ENCODE measurements at places on chromosomes 16 and 17. TPM values are rescaled to one million over a fixed set of nuclear protein-coding genes. Genes with fewer than 3 reads are reported as not detected.

GRCh38 chr17:55057184-55057583 lies 88.6 kb downstream of the STXBP4 start:
- H3K27ac ChIP-seq = no peak overlapping the region
- peak; percentile 4 for DNase-seq
- no peaks in the 10 kb centered on the region for H3K36me3 ChIP-seq
- H3K4me3 ChIP-seq = no peak overlapping the region
- H3K4me1 ChIP-seq = no peaks in the 10 kb centered on the region

DNA sequence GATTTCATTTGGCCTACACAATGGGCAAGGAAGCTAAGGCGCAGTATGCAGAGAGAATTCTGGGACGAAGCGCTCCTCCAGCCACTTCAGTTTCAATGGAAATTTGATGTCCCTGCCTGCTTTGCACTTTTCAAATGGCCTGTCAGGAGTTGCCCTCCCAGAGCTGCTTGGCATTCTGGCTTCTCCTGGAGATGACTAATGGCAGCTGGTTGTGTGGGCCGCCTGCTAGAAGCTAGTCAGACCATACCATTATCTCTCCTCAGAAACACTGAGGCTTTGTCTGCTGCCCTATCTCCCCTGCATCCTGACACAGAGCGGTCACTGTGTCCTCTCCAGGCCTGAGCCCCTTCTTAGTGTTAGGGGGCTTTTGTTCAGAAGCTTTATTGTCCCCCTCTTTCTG lies 180.1 kb downstream of the SPECC1 start:
- no peaks in the 10 kb centered on the region for H3K27me3 ChIP-seq
- H3K4me1 ChIP-seq = peaks cover 6% of the 10 kb centered on the region
- peak; percentile 64 for DNase-seq
- no peaks in the 10 kb centered on the region for H3K36me3 ChIP-seq
- no peak overlapping the region for H3K27ac ChIP-seq
- H3K4me3 ChIP-seq = no peak overlapping the region

GRCh38 chr16:21684199-21684598 lies 20.4 kb downstream of the OTOA start:
- no peaks in the 10 kb centered on the region for H3K36me3 ChIP-seq
- no peaks in the 10 kb centered on the region for H3K27me3 ChIP-seq
- peak; percentile 17 for DNase-seq
- no peak overlapping the region for H3K27ac ChIP-seq
- no peaks in the 10 kb centered on the region for H3K4me1 ChIP-seq

GRCh38 chr16:72270531-72270930 lies 98.6 kb upstream of the PMFBP1 start:
- no peak overlapping the region for H3K4me3 ChIP-seq
- H3K36me3 ChIP-seq = no peaks in the 10 kb centered on the region
- no peaks in the 10 kb centered on the region for H3K4me1 ChIP-seq
- no peaks in the 10 kb centered on the region for H3K27me3 ChIP-seq
- no peak for DNase-seq

DNA sequence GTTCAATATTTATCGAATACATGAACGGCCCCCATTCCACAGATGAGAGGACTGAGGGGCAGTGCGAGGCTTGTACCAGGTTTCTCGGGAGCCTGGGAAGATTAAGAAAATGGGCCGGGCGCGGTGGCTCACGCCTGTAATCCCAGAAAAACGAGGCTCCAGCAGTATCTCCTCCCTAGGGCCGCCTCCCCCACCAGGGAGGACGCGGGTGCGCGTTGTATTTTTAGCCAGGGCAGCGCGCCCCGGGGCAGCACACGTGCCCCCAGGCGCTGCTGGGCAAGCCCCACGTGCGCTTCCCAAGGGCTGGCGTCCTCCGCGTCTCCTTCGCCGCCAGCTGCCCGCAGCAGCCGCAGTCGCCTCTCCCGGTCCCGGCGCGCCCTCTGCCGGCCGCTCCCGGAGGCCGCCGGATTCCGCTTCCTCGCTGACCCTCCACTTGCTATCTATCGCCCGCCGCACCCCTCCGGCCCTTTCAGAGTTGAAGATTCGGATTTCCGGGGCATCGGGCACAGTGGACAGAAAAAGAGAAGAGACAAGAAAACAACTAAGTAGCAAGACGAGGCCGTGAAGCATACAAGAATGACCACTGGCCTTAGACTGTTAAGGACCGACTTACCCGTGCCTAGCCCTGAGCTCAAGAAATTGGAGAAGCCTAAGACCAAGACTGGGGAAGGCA lies 1.9 kb upstream of the YBX2 start:
- peaks cover 17% of the 10 kb centered on the region for H3K27me3 ChIP-seq
- no peaks in the 10 kb centered on the region for H3K36me3 ChIP-seq
- H3K4me3 ChIP-seq = peak overlapping the region; percentile 44
- H3K4me1 ChIP-seq = no peaks in the 10 kb centered on the region
- DNase-seq = peak; percentile 95
- H3K27ac ChIP-seq = no peak overlapping the region

DNA sequence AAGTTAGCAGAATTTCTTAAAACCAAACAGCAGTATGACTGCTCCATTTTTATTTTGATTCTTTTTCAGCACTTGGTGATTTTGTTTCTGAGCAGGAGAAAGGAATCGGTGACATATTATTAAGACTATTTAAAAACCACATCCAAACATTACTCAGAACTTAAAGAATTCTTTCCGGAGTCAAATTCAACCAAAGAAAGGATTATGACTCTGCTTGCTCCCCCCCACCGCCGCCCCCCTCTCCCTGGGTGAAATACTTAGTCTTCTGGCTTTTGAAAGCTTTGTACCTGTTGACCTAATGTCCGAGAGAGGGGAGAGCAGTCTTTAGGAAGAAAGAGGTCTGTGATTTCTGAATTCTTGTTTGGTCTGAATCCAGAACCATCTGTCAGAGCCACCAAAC lies 17.9 kb upstream of the COL1A1 start:
- H3K4me3 ChIP-seq = peak overlapping the region; percentile 65
- peaks cover 80% of the 10 kb centered on the region for H3K4me1 ChIP-seq
- H3K27me3 ChIP-seq = no peaks in the 10 kb centered on the region
- no peaks in the 10 kb centered on the region for H3K36me3 ChIP-seq
- peak; percentile 92 for DNase-seq

GRCh38 chr16:2591476-2592240 lies 53.8 kb downstream of the PDPK1 start:
- peaks cover 8% of the 10 kb centered on the region for H3K36me3 ChIP-seq
- H3K4me3 ChIP-seq = no peak overlapping the region
- DNase-seq = no peak
- no peak overlapping the region for H3K27ac ChIP-seq
- H3K4me1 ChIP-seq = no peaks in the 10 kb centered on the region

DNA sequence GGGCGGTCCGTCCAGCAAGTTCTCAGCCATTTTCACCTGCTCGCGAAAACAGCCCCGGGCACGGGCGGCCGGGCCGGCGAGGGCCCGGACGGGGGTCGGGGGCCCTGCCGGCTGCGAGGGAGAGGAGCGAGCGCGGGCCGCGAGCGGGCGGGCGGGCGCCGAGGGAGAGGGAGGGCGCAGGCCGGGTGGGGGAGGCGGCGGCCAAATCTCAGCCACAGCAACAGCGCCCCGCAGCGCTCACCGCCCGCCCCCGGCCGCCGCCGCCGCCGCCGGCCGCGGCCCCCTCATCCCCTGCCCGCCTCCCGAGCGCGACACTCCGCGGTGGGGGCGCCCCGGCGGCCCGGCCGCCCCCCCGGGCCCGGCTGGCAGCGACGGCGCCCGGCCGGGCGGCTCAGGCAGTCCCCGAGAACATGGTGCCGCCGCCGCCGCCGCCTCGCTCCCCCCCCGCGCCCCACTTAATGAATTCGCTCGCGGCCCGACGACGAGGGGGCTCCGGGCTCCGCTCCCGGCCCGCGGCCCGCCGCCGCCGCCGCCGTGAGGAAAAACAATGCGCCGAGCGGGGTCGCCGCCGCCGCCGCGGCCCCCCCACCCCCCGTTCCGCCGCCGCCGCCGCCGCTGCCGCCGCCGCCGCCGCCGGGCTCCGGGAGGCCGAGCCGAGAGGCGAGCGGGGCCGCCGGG lies 487 bp downstream of the CREBBP start:
- peak overlapping the region; percentile 39 for H3K27ac ChIP-seq
- H3K4me3 ChIP-seq = peak overlapping the region; percentile 91
- H3K27me3 ChIP-seq = no peaks in the 10 kb centered on the region
- peaks cover 27% of the 10 kb centered on the region for H3K4me1 ChIP-seq

DNA sequence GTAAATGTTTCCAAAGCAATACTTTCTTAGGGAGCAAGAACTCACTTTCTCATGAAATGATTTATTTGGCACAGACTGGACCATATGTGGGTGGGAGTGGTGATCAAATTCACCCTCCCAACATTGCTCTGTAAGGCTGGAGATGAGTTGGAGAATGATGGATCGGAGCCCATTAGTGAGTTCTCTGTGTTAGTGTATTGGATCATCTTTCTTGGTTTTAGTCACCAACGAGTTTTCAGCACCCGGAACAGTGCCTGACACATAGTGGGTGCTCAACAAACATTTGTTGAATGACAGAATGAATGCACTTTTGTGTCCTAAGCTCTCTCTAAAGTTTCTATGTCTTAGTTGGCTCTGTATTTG lies 104.5 kb upstream of the FAM20A start:
- no peaks in the 10 kb centered on the region for H3K36me3 ChIP-seq
- H3K27me3 ChIP-seq = no peaks in the 10 kb centered on the region
- H3K4me3 ChIP-seq = peak overlapping the region; percentile 56
- peak; percentile 88 for DNase-seq

DNA sequence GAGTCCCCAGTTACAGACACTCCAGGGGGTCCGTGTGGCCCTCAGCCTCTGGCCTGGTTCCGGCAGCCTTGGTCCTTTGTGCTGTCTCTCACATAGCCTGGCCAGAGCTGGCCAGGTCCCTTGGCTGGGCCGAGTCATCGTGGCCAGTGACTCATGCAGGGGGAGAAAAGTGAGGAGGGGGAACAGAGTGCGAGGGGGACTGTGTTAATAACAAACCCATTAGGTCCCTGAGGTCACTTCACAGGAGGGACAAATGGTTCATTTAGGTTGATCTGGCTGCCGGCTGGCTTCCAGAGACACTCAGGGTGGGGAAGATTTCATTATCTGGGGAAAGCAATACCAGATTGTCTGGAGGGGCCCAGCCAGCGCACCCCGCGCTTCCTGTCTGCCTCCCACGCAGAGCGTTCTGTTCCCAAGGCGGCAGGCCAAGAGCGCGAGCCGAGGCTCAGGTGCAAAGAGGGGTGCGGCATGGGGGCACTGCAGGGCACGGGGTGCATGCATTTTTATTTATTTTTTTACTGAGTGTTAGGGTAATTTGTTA lies 223.1 kb downstream of the SEC14L1 start:
- no peaks in the 10 kb centered on the region for H3K27me3 ChIP-seq
- peak overlapping the region; percentile 88 for H3K27ac ChIP-seq
- no peaks in the 10 kb centered on the region for H3K36me3 ChIP-seq
- H3K4me1 ChIP-seq = peaks cover 44% of the 10 kb centered on the region
- H3K4me3 ChIP-seq = peak overlapping the region; percentile 42

DNA sequence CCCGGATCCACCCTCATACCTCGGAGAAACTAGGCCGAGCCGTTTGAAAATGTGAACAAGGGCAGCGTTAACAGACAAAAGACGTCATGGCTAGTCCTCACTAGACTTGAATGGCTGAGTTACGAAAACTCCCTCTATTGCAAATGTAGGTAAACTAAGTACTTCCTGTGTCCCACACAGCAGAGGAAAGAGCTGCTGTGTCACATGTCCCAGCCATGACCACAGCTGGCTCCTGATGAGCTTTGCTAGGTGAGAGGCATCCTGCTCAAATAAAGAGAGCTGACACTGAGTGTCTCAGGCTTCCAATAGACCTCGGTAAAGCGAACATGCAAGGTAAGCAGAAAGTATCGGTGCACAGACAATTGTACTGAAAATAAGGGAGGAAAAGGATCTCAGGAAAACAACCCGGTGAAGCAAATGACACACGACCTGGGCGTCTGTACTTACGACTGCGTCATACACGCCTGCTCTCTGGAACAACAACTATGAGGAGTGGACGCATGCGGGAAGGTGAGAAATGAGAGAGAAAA lies 26.0 kb downstream of the TMEM204 start:
- H3K27ac ChIP-seq = no peak overlapping the region
- H3K27me3 ChIP-seq = no peaks in the 10 kb centered on the region
- no peak for DNase-seq
- H3K4me1 ChIP-seq = no peaks in the 10 kb centered on the region

Gene SNN
- 5.3 TPM for polyA plus RNA-seq

Gene SLFN13
- 3.9 TPM for polyA plus RNA-seq

Gene SHCBP1
- 19.1 TPM for polyA plus RNA-seq

Gene SPAG7
- 97.7 TPM for polyA plus RNA-seq

Gene DHX38
- polyA plus RNA-seq = 23.7 TPM

Gene MPO
- polyA plus RNA-seq = not detected

Gene TSEN54
- 7.9 TPM for polyA plus RNA-seq
